ENCODE measurements at places on chromosomes 13 and 19.
A peak's percentile ranks its signal among the peaks of the same experiment; 100 is the strongest.

DNA sequence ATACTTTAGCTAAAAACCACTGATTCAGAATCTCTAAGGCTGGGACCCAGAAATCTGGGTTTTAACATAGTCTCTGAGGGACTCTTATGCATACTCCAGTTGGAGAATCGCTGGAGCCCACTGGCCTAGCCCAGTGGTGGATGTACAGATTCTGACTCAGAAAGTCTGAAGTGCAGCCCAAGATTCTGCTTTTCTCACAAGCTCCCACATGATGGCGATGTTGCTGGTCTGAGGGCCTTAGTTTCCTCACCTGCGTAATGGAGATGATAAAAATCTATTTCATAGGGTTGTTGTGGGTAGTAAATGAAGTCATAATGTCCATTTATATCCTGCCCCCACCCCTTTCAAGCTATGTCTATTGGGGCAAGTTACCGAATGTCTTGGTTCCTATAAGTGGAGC, 7.7 kb upstream of the CDADC1 start:
- DNase-seq, result peak; percentile 40

DNA sequence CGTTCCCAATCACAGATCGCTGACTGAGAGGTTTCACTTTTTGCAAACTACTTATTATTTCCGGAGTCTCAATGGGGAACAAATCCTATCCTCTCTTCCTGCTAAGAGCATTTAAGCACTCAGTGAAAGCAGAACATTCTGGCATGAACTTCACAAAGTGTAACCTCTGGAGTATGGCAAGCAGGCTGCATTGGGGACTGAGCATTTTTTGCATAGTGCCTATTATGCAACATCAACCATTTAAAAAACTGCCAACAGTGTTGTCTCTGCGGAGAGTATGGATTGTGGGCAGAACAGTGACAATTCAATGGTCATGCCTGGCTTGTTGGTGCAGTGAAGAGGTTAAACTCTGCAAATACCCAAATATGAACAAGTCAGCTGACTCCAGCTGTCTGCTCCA, 484.6 kb downstream of the OLFM4 start:
- no peak for DNase-seq

DNA sequence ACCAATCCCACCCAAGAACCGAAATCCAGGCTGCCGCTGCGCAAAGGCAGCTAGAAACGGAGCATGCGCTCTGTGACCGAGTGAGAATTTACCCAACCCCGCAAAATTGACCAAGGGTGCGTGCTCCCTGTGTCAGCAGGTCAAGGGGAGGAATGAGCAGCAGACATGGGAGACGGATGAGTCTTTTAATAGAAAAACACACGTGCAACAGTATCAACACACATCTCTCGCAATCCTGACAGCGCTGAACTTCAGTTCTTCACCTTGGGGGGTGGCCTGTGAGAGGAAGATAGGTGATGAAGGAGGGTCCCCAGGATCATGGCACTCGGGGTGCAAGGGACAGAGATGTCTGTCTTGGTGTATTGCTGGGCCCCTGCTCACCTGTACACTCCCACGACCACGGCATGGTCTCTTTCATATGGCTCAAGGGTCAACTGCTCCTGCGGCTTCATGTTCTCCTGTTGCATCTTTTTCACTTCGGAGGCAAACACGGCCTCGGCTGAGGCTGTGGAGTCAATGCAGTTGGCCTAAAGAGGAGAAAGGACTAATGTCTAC, 402 bp upstream of the DYRK1B start:
- no peak for DNase-seq

- DNase-seq, result no peak
Observed at GRCh38 chr19:8557642-8558238, 19.5 kb downstream of the MYO1F start.

GRCh38 chr13:44802491-44802890, 186.8 kb downstream of the NUFIP1 start:
- no peak for DNase-seq

DNA sequence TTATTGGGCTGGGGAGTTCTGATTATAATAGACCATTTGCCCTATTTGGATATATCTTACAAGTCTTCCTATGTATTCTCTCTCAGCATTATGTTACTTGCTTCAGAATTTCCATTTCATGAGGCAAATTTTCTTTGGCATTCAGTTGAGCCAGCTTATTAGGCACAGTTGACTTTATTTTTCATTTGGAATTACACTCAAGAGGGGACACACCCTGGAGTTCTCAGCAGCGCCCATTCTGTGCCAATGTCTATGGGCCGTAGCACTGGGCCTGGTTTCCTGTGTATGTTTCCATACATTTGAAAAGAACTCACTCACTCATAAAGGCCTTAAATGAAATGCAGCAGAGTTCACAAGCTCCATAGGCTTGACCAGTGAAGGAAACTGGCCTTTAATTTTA, 138.5 kb downstream of the KLF12 start:
- DNase-seq, result no peak

- no peak for DNase-seq
Observed at GRCh38 chr13:88602786-88603777, 931.9 kb downstream of the SLITRK5 start.

DNA sequence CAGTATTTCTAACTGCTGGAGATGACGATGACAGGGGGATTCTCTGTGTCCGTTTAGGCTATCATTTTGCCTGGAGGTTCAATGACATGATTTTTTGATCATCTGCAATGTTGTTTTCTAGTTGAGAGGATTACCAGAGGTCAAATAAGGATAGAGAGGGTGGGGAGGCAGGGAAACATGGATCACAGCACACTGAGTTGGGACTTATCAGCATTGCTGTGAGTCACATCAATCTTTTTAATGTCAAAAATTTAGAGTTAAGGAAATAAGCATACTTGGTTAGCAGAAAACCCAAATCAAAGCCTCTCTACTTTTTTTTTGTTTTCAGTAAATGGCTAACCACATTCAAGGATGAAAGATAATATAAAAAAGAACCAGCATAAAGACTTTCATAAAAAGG, 43.0 kb upstream of the CSNK1A1L start:
- DNase-seq, result peak; percentile 32

- no peak for DNase-seq
Observed at GRCh38 chr13:109999659-110000533, 213.5 kb upstream of the IRS2 start.

GRCh38 chr19:58514564-58515022, 2.8 kb upstream of the SLC27A5 start:
- DNase-seq, result no peak

GRCh38 chr13:38483623-38484022, 134.0 kb downstream of the UFM1 start:
- no peak for DNase-seq

DNA sequence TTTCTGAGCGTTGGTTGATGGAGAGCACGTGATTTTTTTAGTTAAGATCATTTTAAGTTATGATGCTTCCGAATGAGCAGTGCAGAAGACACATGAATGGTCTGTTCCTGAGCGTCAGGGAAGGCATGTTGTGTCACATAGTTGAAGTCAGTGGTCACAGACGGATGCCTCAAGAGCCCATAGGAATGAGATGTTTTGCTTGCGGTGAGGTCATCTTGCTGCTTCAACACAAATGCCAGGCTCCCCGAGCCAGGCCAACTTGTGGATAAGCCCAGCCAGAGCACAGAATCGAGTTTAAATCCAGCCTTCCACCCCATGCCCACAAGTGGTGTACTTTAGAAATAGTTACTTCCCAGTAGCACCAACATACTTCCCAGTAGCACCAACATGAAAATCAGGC, 5.4 kb downstream of the UPF3A start:
- DNase-seq, result peak; percentile 22

GRCh38 chr19:30362156-30362754, 9.9 kb upstream of the ZNF536 start:
- DNase-seq, result no peak

- no peak for DNase-seq
Observed at GRCh38 chr19:44776402-44777096, 1.1 kb upstream of the CBLC start.

- DNase-seq, result peak; percentile 43
Observed at GRCh38 chr19:41795031-41795461, 1.3 kb upstream of the CEACAM3 start.

GRCh38 chr13:107582171-107582570, 633.2 kb downstream of the LIG4 start:
- DNase-seq, result no peak

DNA sequence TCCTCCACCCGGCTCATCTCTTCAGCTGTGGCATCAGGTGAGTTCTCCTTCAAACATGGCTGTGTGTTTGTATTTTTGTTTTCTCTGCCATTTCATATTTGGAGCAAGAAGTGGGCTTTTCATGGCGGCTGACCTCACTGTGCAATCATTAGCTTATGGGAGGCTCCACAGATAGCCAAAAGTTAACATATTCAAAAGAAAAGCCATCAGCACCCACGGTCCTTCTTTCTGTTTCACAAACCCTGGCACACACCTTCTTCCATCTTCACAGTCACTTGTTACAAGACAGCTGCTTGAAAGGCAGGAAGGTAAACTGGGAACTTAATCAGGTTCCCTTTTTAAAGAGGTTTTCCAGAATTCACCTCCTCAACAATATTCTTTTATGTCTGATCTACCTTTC, 69.3 kb upstream of the ATP12A start:
- no peak for DNase-seq

DNA sequence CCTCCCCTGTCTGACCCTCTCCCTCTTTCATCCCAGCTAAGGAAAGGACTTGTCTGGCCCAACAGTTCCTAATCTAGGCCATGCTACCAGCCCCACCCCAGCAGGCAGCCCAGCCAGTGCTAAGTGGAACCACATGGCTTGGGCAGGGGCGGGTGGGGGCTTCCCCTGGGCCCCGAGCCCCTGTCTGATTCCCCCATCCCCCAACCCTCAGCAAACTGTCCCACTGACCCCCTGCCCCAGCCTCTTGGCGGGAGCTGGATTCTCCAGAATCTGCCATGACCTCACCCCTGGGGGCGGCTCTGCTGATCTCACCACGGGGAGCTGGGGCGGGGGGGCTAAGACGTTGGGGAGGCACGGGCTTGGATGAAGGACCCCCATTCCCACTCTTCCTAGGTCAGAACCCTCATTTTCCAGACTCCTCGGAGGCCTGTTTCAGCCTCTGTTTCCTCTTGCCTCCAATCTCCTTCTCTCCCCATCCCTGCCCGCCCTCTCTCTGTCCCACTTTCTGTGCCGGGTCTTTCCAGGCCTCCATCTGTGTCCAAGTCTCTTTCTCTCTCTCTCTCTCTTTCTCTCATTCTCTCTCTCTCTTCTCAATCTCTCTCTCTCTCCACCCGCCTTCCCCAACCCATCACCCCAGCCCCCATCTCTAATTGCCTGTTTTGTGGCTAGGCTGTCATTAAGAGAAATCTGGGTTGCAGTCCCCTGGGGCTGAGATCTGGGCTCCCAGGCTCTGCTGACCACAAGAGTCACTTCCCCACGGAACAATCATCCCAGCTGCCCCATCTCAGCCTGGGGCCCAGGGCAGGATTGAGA, 2.7 kb downstream of the COL5A3 start:
- DNase-seq, result peak; percentile 61

DNA sequence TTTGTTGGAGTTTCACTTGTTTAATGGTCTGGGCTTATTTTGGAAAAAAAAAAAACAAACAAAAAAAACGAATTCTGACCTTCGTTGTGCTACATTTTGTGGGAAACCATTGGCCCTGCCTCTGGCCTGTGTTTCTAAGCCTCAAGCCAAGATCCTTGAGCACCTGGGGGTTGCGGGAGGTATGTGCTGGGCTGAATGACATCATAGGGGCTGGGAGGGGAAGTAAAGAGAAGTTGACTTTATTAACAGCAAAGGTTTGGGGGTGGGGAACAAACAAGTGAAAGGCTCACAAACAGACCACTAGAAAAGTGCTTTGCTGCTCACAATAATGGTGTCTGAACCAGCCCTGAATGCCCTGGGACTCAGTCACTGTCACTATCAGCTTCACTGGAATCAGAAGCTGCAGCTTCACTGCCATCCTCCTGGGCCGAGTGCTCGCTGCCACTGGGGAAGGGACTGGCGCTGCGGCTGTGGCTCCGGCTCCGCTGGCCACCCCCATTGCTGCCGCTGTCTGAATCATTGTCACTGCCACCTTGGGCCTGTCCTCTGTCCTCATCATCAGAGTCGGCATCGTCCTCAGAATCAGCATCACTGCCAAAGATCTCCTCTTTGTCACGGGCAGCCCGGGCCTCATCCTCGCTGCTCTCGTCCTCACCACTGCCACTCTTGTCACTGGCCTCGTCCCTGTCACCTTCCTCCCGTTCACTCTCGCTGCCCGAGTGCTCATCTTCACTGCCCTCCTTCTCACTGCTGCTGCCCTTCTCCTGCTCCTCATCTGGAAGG, 5.1 kb downstream of the PAF1 start:
- DNase-seq, result no peak

- DNase-seq, result no peak
Observed at GRCh38 chr13:86446311-86446710, 647.1 kb upstream of the SLITRK6 start.

GRCh38 chr13:113117911-113118260, 4.7 kb upstream of the F10 start:
- DNase-seq, result no peak

DNA sequence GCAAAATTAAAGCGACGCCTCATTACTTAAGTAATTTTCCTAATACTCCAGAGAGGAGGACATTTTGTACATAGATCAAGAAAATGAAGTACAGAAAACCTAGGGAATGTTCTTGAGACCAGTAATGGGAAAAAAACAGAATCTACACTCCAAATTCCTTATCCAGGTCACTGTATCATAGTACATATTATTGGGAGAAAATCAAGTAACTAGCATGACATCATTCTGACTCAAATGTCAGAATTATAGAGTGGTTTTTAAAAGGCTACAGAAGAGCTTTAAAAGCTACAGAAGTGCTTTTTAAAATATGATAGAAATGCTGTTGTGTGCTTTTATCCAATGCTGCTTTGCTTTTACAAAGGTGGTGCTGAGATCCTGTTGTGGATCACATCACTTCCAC, 86.3 kb upstream of the SLC15A1 start:
- no peak for DNase-seq
